ENCODE measurements at places on chromosomes 12 and 14. TPM values are rescaled to one million over a fixed set of nuclear protein-coding genes. Genes with fewer than 3 reads are reported as not detected.

Gene C12orf50
- total RNA-seq = 0.20 TPM

GRCh38 chr12:104723895-104724294, 234.2 kb downstream of the SLC41A2 start:
- no peak for DNase-seq

DNA sequence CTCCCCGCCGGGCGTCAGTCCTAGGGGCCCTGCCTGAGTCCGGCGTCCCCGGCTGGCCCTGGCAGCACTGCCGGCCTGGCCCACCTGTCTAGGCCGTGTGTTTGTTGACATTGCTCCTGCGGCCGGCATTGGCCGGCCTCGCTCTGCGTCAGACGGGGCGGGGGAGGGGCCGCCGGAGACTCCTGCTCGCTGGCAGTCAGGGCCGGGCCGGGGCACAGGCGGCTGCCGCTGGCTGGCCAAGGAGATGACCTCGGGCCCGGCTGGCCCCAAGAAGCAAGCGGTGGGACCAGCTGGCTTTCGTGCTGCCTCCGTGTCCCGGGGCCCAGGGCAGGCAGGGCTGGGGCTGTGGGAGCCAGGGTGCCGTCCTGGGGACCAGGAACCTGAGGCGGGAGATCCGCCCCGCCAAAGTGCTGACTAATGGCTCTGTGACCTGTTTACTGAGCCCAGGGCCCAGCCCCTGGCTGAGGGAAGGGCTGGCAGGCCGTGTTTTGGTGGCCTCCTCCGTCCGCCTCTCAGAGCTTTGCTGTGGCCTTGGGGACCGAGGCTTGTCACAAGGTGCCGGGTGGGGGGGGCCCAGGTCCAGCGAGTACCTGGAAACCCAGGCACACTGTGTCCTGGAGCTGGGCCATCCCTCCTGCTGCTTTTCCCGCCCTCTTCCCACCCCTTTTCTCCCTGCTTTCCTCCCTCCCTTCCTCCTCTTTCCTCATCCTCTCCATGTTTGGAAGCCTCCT, 1.8 kb downstream of the ULK1 start:
- DNase-seq = peak; percentile 46

DNA sequence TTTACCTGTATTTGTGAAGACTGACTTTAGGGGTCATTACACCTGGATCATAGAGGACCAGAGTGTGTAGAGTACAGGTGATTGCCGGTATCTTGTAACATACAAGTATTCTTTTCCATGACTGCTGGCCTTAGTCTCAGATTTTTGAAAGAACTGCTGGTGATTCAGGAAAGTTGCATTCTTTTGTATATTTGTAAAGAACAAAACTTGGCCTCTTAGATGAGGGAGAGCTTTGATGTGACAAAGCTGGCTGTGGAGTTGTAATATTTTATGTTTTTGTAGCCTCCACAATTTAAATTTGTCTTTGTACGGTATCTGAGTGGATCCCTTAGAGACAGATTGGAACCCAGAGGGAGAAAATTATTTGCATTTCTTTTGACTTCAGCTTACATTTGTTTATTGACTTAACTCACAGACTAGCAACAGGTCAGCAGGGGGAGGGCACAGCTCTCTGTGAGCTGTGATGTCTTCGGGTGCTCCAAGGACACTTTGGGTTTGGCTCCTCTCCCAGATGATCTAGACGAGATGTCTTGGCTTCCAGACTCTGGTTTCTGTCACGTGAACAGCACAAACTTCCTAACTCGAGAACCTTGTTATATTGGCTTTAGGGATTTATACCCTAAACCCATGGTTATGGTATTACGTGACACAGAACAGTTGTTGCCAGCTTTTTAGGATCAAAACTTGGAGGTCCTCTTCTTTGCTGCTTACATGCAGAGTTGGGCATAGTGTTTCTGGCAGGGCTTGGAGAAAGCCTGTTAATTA, 65.9 kb downstream of the DAAM1 start:
- peak; percentile 34 for DNase-seq

Gene GPRC5D
- total RNA-seq = not detected

DNA sequence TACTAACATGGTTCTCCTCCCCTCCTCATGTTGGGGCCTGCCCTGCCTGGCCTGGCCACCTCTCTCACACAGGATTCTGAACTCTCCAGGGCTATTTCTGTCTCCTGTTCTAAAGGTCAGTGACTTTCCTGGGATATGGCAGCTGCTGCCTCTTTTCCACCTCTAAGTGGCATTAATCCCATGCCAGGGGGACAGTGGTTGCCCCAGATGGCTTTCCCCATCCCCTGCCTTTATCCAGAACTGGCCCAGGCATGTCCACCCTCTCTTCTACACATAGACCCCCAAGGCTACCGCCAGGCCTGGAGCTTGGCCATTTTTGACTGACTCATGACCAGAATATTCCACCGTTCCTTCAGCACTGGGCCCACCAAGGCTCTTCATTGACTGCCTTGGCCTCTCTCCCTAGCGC, 90.4 kb downstream of the IRF2BPL start:
- DNase-seq = no peak

- no peak for DNase-seq
These were observed 51.6 kb upstream of the PIWIL1 start for GRCh38 chr12:130286041-130286440.

DNA sequence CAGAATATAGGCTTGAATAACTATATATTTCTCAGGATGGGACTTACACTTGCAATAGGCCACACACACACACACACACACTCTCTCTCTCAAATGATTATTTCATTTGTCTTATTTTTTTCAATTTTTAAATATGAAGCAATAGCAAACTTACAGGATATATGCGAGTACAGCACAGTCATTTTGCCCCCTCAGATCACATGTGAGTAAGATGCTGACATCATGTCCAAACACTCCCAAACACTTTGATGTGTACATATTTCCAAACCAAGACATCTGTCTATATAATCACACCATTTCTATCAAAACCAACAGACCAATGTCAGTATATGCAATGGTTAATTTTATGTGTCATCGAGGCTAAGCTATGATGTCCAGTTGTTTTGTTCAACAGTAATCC, 1535.9 kb upstream of the FLRT2 start:
- no peak for DNase-seq

DNA sequence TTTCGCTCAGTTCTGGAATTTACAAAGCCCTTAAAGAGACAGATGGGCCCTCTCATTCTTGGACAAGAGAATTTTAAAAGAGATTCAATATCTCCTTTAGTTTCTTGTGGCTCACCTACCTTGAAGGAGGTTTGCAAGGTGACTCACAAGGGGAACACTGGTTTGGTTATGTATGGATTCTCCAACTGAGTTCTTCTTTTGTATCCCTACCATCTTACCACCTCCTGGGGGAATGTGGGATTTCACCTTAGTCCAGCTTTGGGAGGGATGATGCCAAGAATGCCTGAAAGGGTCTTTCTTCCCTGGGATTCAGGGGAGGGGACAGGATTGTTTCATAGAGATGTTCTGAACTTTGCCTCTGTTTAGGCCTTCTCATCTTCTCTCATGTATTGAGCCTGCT, 3.7 kb downstream of the PPP4R4 start:
- no peak for DNase-seq

GRCh38 chr14:20427231-20428009, 8.5 kb downstream of the KLHL33 start:
- peak; percentile 48 for DNase-seq

GRCh38 chr12:92905811-92906554, 23.1 kb downstream of the EEA1 start:
- DNase-seq = no peak

Gene SRRM4
- total RNA-seq = not detected

GRCh38 chr14:101575581-101575980, 14.3 kb downstream of the DIO3 start:
- no peak for DNase-seq

- DNase-seq = peak; percentile 84
These were observed 280.1 kb downstream of the VRK1 start for GRCh38 chr14:97077253-97077653.

- peak; percentile 7 for DNase-seq
These were observed 30.0 kb upstream of the WSCD2 start for GRCh38 chr12:108099073-108099472.

Gene HSPB8
- total RNA-seq = 0.13 TPM

Gene SPTB
- 0.43 TPM for total RNA-seq

DNA sequence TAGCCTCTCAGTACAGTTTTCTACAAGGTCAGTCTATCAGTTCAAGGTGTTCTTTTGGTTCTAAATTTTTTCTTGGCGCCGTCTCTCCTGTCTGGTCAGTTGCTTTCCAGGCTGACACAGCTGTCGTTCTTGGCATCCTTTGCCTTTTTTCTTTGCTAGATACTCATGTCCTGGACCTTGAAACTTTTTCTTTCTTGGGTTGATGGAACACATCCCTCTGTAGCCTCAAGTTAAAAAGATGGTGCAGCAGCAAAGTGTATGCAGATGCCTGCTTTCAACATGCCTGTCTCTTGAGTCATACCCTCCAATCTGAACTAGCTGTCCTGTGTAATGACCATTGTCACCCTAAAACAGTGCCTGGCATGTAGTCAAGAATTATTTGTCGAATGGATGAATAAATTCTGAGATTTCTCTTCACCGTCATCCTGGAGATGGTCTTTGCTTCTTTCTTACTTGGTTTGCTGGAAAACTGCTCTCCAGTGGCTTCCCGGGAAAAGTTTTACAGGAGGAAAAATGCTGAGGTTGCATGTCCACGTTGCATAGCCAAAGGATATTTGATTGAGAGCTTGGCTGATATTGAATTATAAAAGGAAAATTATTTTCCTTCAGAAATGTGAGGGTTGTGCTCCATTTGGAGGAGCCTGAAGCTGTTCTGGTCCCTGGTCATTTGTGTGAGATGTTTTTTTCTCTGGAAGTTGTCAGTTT, 4.6 kb downstream of the NYNRIN start:
- DNase-seq = no peak

Gene SCN8A
- total RNA-seq = 5.5 TPM

DNA sequence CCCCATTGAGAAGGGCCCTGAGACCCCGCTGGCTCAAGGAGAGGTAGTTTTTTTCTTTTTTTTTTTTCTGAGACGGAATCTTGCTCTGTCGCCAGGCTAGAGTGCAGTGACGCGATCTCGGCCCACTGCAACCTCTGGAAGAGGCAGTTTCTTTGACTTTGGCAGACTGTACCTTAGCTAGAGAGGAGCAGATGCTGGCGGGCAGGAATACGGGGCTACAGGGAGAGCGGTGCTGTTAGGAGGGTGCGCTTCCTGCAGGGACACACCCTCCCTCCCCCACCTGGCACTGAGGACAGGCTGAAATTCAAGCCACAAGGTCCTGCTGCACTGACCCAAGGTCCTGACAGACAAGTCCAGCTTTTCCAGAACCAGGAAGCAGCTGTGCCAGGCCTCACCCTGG, 32.2 kb upstream of the NUDT14 start:
- no peak for DNase-seq

GRCh38 chr14:75831952-75832351, 149.8 kb downstream of the TGFB3 start:
- DNase-seq = no peak

- DNase-seq = no peak
These were observed 254.3 kb downstream of the MSRB3 start for GRCh38 chr12:65532764-65533163.

GRCh38 chr12:2318286-2318685, 265.5 kb downstream of the CACNA1C start:
- DNase-seq = no peak

DNA sequence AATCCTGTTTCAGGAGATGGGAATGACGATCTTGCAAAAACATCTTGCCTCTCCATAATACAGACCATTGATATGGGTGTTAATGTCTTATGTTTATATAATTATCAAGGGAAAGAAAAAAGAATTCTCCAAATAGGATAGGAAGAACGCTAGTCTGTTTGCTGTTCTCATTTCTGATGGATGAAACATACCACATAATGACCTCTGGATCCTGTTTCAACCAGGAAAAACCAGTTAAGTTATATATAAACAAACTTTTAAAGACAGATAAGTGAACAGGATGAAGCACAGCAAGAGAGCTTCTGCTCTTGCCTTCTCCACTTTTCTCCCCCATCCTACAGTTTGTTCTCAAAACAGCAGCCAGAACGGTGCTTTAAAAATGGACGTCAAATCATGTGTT, 27.8 kb downstream of the COQ6 start:
- no peak for DNase-seq

Gene ASIC1
- 2.7 TPM for total RNA-seq

DNA sequence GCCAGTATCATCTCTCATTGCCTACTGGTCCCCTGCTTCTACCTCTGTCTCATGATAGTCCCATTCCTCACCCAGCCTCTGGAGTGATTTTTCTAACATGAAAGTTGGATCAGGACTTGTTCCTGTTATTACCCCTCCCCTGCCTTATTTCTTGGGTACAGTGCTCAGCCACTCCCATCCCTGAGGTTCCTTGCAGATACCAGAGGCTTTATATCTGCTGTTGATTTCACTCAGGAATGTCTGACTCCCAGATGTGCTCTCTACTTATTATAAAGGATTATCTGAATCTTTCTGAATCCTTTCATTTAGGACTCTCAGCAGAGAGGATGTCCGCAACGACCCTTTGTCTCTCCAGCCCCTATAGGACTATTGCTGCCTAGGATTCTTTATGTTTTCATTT, 111.2 kb downstream of the LRRK2 start:
- DNase-seq = no peak

Gene ACVR1B
- 25.5 TPM for total RNA-seq

DNA sequence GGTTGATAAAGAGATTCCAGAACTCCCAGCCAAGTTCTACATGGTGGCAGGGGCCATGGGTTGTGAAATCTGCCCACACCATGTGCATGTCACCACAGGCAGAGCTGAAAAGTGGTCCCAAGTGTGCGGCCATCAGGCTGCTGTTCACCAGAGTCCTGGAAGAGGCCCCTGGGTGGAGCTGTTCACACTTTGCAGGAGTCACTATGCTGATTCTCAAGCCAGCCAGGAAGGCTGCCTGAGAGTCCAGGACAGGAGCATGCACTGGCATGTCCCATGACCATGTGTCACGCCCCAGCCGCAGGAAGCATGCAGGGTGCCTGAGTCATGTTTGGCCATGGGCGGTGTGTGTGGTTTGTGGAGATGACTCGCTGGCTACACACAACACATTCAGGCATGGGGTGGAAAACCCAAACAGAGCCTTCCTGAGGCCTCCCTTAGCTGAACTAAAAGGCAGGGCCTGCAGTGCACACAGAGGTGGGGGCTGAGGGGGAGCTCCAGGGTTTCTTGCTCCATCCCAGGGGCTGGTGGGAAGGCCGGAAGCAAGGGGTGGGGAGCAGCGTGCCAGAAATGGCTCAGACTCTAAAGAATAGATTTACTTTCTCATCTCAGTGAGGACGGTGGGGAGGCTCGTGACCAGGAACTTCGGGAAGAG, 19.4 kb downstream of the ABCB9 start:
- peak; percentile 53 for DNase-seq

DNA sequence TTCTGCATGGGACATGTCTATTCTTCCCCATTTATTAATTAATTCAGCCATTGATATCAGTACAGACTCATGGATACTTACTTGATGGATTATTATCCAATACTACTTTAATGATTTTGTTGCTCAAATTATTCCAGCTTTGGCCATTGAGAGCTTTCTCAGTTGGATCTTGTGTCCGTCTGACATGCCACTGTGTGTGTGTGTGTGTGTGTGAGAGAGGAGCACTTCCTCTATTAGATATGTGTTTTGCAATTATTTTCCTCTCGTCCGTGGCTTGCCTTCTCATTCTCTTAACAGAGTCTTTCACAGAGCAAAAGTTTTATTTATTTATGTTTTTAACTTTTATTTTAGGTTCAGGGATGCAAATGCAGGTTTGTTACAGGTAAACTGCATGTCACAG, 194.2 kb downstream of the ADGRD1 start:
- no peak for DNase-seq

- DNase-seq = no peak
These were observed 19.9 kb downstream of the TTC7B start for GRCh38 chr14:90796329-90796728.
